RPMI7951 (cell line): ENCODE measurements at places on chromosomes 13 and 19. TPM values are rescaled to one million over a fixed set of nuclear protein-coding genes. Genes with fewer than 3 reads are reported as not detected.

Gene FFAR2
- total RNA-seq, result not detected in 2 replicates

DNA sequence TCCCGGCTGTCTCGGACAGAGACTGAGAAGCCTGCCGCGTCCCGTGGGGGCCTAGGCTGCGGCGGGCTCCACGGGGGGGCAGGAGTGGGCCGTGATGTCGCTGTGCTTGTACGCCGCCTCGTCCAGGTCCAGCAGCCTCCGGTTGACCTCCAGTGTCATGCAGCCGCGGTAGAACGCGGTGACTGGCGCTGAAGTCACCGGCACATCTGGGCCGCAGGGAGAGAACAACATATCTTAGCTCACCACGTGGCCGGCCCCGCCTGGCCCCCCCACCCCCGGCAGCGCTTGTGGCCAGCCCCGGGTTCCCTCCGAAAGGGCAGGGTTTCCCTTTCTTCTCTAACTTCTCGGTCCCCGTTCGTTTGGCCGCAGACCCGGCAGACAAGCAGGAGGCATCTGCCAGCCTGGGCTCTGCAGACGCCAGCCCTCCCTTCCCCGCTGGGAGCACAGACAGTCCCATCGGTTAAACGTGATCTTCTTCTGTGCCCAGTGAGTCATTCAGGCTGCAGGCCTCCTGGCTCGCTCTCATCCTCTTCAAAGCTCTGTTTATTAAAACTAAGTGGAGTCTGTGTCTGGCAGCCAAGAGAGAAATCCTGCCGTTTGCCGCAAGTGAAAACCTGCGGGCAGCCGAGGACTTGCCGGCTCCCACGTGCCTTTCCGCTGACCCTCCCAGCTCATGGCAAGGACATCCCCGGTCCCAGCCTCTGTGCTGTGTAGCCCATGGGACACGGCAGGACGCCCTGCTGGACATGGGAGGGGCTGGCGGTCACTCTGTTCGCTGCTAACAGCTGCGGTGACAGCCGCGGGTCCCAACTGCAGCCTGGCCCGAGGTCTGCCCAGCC lies 42.8 kb downstream of the GAS6 start:
- peak; percentile 99 for DNase-seq

Gene MEF2B
- total RNA-seq, result not detected in 2 replicates

DNA sequence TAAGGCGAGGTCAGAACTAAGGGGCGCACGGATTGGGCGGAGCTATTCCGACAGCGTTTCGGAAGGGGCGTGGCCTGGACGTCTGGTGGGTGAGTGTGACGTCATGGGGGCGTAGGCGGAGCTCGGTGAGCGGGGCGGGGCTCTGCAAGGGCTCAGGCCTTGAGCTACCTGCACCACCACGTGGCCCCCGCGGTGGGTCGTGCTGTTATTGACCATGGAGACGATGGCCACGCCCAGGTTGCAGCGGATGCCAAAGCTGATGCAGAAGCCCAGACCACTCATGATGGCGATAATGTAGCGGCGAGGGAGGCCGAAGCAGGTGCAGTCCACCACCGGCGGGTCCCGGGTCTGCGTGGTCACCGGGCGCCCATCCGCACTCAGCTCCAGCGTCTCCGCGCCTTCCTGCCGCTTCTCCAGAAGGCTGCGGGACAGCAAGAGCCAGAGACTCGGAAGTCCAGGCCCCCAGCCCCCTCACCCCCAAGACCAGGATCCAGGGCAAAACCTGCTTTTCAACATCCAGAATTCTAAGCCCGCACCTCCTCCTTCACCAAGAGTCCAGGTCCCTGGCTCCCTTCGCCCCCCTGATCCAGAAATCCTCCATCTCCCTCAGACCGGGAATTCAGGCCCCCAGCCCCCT lies 4.8 kb downstream of the SLC17A7 start:
- DNase-seq, result no peak

Gene PSG11
- total RNA-seq, result 0.29 TPM in 1 of 2 replicates, not detected in the other

- peak; percentile 12 for DNase-seq
Measured at GRCh38 chr19:37669450-37669914, 14.2 kb upstream of the ZFP30 start.

GRCh38 chr13:52195401-52195837 lies 36.0 kb upstream of the NEK3 start:
- peak; percentile 36 for DNase-seq

- DNase-seq, result no peak
Measured at GRCh38 chr13:56864451-56864850, 276.3 kb upstream of the PRR20A start.

DNA sequence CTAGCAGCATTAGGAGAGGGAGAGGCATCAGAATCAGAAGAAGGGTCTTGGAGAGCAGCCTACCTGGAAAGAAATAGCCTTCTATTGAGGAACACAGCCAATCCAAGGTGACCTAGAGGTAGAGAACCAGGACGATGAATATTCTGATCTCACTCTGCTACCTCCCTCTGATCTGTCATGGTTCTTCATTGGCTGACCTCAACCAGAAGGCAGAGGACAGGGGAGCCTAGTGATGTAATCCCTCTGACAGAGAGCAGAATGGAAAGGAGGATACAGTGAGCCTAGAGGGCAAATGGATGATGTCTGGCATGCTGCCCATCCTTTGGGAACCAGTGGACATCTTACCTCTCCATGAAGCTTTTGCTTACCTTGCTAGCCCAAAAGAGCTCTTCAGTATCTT lies 3.6 kb downstream of the ZNF507 start:
- no peak for DNase-seq

Gene LENG9
- total RNA-seq, result 0.88 and 1.4 TPM in 2 replicates
